ENCODE measurements at places on chromosomes 3 and 15. TPM values are rescaled to one million over a fixed set of nuclear protein-coding genes. Genes with fewer than 3 reads are reported as not detected.

Gene NR1I2
- 0.73 TPM for polyA plus RNA-seq

GRCh38 chr15:82952158-82953081 lies at the start of gene HOMER2:
TSS of gene HOMER2 (minus strand) at chr15:82952720. CDS start at chr15:82952535, 185 bp downstream.
- no peak for DNase-seq

Gene CRYGS
- polyA plus RNA-seq = 5.9 TPM

GRCh38 chr3:20842002-20842401 lies 656.0 kb upstream of the SGO1 start:
- DNase-seq = no peak

GRCh38 chr3:45642731-45643152 lies 46.5 kb upstream of the SACM1L start:
- DNase-seq = no peak

- peak; percentile 93 for DNase-seq
These were observed 63.7 kb upstream of the ULK4 start for GRCh38 chr3:42025370-42026138.

- no peak for DNase-seq
These were observed 42.8 kb downstream of the TFDP2 start for GRCh38 chr3:142106548-142106947.

DNA sequence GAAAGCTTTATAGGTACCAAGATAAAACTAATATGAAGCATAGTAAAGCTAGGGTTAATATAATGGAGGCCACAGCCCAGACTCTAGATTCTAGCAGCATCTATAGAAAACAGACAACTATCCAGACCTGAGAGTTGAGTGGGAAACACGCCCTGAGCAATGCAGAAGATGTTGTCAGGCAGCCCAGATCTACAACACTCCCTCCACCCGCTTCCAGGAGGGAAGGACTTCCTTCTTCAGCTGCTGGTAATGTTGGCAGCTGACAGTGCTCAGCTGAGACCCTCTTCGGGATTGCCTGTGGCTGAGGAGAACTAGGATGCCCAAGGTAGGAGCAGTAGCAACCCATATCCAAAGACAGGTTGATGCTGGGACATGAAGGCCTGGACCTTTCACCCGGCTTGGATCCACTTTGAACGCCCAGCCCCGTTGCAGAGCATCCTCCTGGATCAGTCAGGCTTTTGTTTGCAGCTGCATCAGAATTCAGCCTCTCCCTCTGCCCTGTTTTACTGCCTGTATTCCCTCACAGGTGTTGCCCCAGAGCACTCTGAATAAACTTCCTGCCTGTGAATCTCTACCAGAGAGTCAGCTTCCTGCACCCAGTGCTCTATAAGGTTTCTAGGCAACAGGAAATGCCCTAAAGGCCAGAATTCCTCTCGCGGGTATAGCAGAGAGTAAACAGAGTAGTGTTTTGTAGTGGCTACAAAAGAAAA lies 174.7 kb upstream of the IL12A start:
- DNase-seq = no peak

Gene SLC24A5
- polyA plus RNA-seq = not detected

- DNase-seq = no peak
These were observed 993 bp downstream of the STXBP5L start for GRCh38 chr3:120908795-120909601.

DNA sequence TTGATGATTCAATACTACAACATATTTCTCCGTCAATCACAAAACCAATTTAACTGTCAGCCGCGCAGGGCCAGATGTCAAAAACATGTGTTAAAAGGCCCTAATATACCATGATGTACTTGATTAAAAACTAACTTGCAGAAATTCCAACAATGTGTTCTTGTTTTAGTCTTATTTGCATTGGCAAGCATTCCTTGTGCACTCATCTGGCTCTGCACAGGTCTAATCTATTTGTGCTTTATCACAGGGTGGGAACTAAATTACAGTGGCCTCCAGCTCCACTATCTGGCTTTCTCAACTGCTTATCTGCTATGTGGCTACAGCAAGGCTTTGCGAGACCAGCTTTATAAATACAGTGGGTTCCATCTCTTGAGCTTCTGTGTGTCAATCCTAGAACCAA lies 455.5 kb downstream of the ERC2 start:
- DNase-seq = no peak

DNA sequence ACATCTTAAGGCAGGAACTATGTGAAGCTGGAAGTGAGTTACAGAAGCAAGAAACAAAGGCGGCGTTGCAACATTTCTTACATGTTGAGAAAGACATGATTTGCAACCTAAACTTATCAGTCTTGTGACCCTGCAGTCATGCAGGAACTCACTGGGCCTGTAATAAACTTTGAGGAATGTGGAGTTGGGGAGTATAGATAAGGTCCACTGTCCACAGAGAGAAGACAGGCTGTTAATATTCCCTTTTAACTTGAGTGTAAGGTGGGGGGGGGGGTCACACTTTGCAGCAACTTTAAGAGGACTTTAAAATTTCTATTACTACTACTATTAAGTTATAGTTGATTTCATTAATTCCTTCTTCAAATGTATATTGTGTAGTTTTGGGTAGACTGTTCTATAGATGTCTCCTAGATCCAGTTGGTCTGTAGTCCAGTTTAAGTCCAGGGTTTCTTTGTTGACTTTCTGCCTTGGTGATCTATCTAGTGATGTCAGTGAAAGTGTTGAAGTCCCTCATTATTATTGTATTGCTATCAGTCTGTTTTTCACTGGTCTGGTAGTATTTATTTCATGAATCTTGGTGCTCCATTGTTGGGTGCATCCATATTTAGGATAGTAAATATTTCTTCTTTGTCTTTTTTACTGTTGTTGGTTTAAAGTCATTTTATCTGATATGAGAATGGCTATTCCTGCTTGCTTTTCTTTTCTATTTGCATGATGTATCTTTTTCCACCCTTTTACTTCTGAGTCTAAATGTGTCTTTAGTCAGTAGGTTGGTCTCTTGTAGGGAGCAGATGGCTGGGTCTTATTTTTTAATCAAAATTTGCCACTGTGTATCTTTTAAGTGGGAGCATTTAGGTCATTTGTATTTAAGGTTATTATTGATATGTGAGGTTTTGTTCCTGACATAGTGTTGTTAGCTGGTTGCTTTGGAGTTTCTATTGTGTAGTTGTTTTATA lies 15.6 kb upstream of the FAM98B start:
- no peak for DNase-seq

Gene GALNT15
- polyA plus RNA-seq = 1.7 TPM

GRCh38 chr3:129439226-129439816 lies 427 bp downstream of the MBD4 start:
- DNase-seq = no peak

Gene HHLA2
- 22.7 TPM for polyA plus RNA-seq

DNA sequence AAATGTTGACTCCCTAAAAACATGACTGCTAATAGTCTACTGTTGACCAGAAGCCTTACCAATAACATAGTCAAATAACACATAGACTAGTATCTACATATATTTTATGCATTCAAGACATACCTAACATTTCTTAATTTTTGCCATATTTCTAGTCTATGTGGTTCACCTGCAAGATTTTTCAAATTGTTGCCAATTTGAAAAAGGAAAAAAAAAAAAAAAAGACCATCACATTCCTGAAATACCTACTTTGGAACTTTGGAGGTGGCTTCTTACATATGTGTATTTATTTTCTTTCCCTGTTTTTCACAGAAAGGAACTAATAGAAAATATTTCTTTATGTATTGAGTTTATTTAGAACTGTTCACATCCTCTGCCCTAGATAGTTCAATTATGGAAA lies 13.4 kb upstream of the ATP13A3 start:
- no peak for DNase-seq

Gene PTX3
- polyA plus RNA-seq = 3.1 TPM

DNA sequence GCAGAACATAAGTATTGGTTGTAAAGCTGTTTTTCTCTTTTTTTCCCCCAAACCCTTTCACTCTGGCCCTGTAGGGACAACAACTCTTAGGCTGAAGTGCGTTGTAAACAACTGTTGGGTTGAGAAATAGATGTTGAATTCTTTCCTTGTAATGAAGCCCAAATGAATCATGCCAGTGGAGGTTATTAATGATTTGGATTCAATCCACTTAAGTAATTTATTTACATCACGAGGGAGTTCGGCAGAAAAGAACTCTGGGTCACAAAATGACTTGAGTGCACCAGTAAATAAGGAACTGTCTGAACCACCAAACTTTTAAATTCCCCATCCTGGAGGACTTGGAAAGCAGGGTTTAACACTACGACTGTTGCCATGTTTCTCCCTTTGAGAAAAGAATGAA lies 218.9 kb downstream of the PDZRN3 start:
- no peak for DNase-seq

GRCh38 chr3:53846134-53846850 lies at the start of the genes CHDH and IL17RB:
TSS of gene CHDH (minus strand) at chr3:53846419. CDS start at chr3:53824008, 22,411 bp downstream.
TSS of gene IL17RB (plus strand) at chr3:53846568. CDS start at chr3:53846589, 21 bp downstream.
- DNase-seq = no peak

Gene ZBBX
- polyA plus RNA-seq = 5.3 TPM

GRCh38 chr15:45634432-45635190 lies at the start of gene SQOR:
TSS of gene SQOR (plus strand) at chr15:45635029. CDS start at chr15:45658924, 23,895 bp downstream.
- peak; percentile 41 for DNase-seq

DNA sequence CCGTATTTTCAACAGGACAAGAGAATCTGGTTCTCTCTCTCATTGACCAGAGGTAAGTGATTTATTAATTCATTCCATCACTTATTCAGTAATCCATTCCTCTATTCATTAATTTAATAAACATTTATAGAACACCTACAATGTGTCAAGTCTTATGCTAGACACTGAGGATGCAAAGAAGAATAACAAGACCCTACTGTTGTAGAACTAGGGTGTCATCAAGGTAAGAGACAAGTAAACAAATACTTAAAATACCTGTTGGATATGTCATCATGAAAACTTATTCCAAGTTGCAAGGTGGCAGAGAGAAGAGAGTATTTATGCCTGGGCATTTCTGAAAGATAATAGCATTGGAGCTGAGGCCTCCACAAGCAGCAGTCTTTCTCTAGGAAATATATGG lies 257.8 kb downstream of the CDIN1 start:
- DNase-seq = no peak

DNA sequence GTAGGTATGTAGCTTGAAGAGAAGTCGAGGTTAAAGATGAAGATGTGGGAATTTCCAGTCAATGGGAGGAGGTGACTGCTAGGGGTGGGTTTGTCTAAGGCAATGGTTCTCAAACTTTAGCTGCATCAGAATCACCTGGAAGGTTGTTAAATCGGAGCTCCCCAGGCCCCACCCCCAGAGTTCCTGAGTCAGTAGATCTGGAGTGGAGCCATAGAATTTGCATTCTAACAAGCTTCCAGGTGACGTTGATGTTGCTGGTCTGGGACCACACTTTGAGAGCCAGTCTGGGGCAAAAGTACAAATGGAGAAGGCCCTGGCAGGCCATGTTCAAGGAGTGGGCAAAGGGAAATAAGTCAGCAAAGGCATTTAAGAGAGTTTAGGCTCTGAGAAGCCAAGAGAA lies 69.1 kb downstream of the CMTM8 start:
- no peak for DNase-seq

Gene CYP8B1
- 0.56 TPM for polyA plus RNA-seq

- no peak for DNase-seq
These were observed 5.4 kb downstream of the GDPGP1 start for GRCh38 chr15:90239371-90239770.

Gene STIMATE
- 18.0 TPM for polyA plus RNA-seq

Gene TRAT1
- polyA plus RNA-seq = not detected

DNA sequence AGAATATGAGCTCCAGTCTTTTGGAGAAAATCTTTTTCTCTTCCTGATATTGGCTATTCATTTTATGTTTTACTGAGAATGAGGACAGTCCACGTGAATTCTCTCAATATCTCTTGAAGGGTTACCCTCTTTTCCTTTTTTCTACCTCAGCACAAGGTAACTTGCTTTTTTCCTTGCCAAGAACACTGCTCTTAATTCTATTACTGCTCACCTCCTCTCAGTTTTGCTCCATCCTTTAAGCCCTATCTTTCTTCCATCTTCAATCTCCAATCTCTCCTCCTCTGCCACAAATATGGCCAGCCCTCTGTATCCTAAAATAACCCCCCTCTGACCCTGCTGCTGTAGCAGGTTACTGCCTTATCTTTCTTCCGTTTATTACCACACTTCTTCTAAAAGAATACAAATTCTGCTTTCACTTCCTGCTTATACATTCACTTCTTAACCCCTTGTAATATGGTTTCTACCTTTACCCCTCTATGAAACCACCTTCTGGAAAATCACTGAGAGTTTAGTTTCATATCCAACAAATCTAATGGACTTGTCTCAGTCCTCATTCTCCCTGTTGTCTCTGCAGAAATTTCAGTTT lies 89.0 kb downstream of the NFKBIZ start:
- DNase-seq = no peak

- DNase-seq = no peak
These were observed 17.7 kb upstream of the SLC6A1 start for GRCh38 chr3:10974746-10975375.

Gene SCG5
- polyA plus RNA-seq = 19.5 TPM

DNA sequence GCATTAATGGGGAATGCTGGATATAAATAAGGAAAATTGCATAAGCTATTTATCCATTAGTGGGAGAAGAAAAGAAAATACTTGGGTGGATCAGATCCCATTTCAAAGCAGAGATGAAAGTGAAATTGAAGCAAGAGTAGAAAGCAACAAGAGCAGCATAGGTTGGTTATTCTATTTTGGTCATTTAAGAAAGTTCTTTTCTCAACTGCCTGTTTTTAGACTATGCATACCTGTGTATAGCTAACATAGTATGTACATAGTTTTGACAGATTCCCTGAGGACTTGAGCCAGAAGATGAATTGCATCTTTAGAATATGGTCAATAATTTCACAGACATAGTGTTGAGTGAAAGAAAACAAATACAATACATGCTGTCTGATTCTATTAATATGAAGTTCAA lies 29.0 kb upstream of the DENND4A start:
- no peak for DNase-seq

DNA sequence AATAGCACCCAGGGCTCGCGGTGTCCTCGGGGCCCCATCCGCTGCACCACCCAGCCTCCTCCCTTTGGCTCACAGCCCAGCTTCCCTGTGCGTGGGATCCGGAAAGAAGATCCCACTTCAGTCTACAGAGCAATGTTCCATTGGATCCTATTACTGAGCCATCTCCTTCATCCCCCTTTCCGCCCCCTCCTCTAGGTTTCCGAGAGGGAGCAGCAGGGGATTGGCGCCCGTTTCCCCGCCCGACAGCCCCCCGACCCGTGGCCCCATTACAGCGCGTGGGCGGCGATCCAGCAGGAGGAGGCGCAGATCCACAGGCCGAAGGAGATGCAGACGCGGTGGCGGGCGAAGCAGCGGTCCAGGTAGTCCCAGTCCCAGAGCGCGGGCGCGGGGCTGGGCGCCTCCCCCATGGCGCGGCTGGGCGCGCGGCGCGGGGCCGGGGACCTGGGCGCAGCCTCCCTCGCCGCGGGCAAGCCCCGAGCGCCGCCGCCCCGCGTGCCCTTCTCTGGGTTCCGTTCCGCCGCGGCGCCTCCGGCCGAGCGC lies 340 bp downstream of the TMEM44 start:
- DNase-seq = no peak

- no peak for DNase-seq
These were observed 10.4 kb upstream of the CLK3 start for GRCh38 chr15:74604983-74605794.

Gene SOX2
- polyA plus RNA-seq = 0.64 TPM

Gene ISY1
- 48.8 TPM for polyA plus RNA-seq

DNA sequence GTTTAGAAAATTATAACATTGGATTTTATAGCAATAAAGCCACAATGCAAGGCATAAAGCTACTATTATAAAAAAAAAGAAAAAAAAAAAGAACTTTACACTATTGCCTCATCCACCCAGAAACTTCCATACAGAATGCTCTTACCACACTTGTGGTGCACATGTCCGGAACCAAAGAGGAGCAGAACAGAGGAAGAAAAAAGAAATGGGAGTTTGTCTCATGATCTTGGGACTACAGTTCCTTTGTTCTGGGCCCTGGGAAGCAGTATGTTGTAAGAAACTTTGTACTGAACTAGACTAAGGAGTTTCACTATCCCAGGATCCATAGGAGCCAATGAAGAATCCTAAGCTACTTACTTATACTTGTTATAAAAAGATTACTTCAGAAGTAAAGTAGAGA lies 36.1 kb downstream of the FMN1 start:
- no peak for DNase-seq

- no peak for DNase-seq
These were observed 93.6 kb downstream of the GMNC start for GRCh38 chr3:190768891-190769290.
